Bladder microvascular endothelial cell (primary cell): ENCODE measurements at places on chromosomes 7 and 10. TPM values are rescaled to one million over a fixed set of nuclear protein-coding genes. Genes with fewer than 3 reads are reported as not detected.

Gene SLF2
- 17.2 and 31.5 TPM in 2 replicates for total RNA-seq

Gene ARHGAP22
- 20.2 and 23.8 TPM in 2 replicates for total RNA-seq

Gene SUGCT
- total RNA-seq: 1.1 and 1.4 TPM in 2 replicates

Gene SCD
- total RNA-seq: 29.6 and 64.3 TPM in 2 replicates

Gene FKBP6
- total RNA-seq: not detected in 2 replicates

Gene UCMA
- not detected in 2 replicates for total RNA-seq

Gene ANKRD61
- total RNA-seq: 0.06 TPM in 1 of 2 replicates, not detected in the other

Gene LRRN3
- under 0.01 and 0.06 TPM in 2 replicates for total RNA-seq

Gene CYP3A5
- total RNA-seq: not detected in 2 replicates

Gene TRIP6
- 36.4 and 62.6 TPM in 2 replicates for total RNA-seq

Gene TAS2R41
- not detected in 2 replicates for total RNA-seq

Gene AKR1C2
- total RNA-seq: 0.97 and 19.7 TPM in 2 replicates

Gene THNSL1
- 1.1 and 2.9 TPM in 2 replicates for total RNA-seq

Gene SPAM1
- not detected in 2 replicates for total RNA-seq

Gene HDAC9
- 13.6 and 26.3 TPM in 2 replicates for total RNA-seq

Gene CDH23
- under 0.01 and 0.06 TPM in 2 replicates for total RNA-seq

Gene FAM131B
- total RNA-seq: 0.44 and 0.49 TPM in 2 replicates
